ENCODE measurements at places on chromosomes 5 and 9. TPM values are rescaled to one million over a fixed set of nuclear protein-coding genes. Genes with fewer than 3 reads are reported as not detected.

DNA sequence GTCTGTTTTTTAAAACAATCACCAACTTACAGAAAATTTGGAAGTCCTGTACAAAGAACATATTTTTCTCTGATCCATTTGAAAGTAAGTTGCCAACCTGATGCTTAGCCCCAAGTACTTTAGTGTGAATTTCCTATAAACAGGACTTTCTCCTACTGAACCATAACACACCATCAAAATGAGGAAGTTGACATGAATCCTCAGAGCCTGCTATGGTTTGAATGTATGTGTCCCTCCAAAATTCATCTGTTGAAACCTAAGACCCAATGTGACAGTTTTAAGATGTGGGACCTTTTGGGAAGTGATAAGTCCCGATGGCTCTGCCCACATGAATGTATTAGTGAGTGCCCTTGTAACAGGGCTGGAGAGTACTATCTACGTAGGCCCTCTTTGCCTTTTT lies 6.4 kb upstream of the ACOT12 start:
- H3K27me3 ChIP-seq, result peaks cover 17% of the 10 kb centered on the region
- H3K36me3 ChIP-seq, result no peaks in the 10 kb centered on the region
- DNase-seq, result no peak

DNA sequence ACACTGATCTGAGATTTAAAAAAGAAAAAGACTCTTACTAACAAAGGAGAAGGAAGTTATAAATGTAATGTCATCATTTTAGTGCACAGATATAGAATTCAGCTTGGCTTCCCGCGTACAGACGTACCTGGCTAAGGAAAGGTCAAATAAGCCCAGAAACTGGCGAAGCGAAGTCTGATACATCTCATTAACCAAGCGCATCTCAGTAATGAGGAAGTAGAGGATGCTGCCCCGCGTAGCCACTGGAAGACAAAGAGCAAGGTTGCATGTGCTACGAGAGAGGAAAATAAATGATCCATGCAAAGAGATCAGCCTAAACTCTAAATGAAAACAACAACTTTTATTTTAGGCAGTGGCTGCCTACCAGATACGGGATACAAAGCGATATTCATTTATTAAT lies 208.8 kb downstream of the DNAH5 start:
- no peaks in the 10 kb centered on the region for H3K4me1 ChIP-seq
- DNase-seq, result no peak
- no peaks in the 10 kb centered on the region for H3K36me3 ChIP-seq
- no peaks in the 10 kb centered on the region for H3K27me3 ChIP-seq
- no peak overlapping the region for H3K4me3 ChIP-seq

GRCh38 chr9:126822278-126822677 lies 17.4 kb downstream of the ZBTB43 start:
- DNase-seq, result no peak
- no peaks in the 10 kb centered on the region for H3K27me3 ChIP-seq
- no peaks in the 10 kb centered on the region for H3K4me1 ChIP-seq
- H3K27ac ChIP-seq, result no peak overlapping the region

- peak overlapping the region; percentile 78 for H3K27ac ChIP-seq
- no peaks in the 10 kb centered on the region for H3K27me3 ChIP-seq
- H3K36me3 ChIP-seq, result peaks cover 7% of the 10 kb centered on the region
- peak; percentile 72 for DNase-seq
These were observed 63.7 kb upstream of the ANGPTL2 start for GRCh38 chr9:127185931-127186781.

- H3K4me1 ChIP-seq, result peaks cover 21% of the 10 kb centered on the region
- no peaks in the 10 kb centered on the region for H3K27me3 ChIP-seq
- no peak overlapping the region for H3K4me3 ChIP-seq
- H3K27ac ChIP-seq, result peak overlapping the region; percentile 58
- no peaks in the 10 kb centered on the region for H3K36me3 ChIP-seq
These were observed 71.6 kb downstream of the GCNT1 start for GRCh38 chr9:76530458-76531110.

DNA sequence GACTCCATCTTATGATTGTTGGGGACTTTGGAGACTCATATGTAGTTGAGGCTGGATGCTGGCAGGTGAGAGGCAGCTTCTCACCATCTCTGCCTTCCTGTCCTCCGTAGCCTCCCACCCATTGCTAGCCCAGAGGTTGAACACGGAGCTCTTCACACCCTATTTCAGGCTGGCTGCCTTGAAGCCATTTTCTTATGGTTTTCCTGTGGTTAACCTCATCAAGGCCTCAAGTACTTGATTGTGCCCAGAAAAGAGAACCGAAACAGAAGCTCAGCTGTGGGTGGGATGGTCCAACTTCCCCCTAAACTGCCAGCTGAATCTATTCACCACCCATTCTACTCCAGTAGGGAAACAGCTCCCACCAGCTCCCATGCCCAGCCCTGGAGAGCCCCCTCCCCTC lies 102.9 kb downstream of the LIFR start:
- no peak overlapping the region for H3K27ac ChIP-seq
- H3K4me1 ChIP-seq, result no peaks in the 10 kb centered on the region
- H3K36me3 ChIP-seq, result no peaks in the 10 kb centered on the region
- no peaks in the 10 kb centered on the region for H3K27me3 ChIP-seq
- no peak overlapping the region for H3K4me3 ChIP-seq

DNA sequence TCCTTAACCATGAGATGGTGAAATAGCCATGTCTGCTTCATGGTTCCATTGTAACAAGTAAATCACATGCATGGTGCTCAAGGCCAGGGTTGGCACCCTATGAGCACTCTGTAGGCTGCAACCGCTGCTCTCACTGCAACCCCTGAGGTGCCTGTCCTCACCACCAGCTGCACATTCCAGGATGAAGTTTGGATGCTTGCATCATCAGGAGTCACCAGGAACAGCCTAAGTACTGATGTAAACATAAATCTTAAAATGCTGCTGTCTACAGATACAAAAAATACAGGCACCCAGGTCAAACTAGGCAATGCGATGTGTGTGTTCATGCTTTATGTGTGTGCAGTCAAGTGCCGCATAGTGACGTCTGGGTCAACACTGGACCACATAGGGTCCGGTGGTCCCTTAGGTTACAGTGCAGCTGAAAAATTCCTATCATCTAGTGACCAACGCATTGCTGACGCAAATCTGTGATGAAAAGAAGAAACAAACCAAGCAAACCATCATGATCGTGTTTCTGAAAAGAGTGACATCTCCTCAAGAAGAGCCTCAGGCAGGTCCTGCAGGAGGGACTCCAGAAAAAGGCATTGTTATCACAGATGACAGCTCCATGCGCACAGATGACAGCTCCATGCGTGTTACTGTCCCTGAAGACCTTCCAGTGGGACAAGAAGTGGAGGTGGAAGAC lies 234.8 kb downstream of the AUH start:
- no peak overlapping the region for H3K4me3 ChIP-seq
- no peaks in the 10 kb centered on the region for H3K27me3 ChIP-seq
- peaks cover 4% of the 10 kb centered on the region for H3K4me1 ChIP-seq

- no peaks in the 10 kb centered on the region for H3K27me3 ChIP-seq
- DNase-seq, result peak; percentile 61
- H3K27ac ChIP-seq, result no peak overlapping the region
- H3K36me3 ChIP-seq, result no peaks in the 10 kb centered on the region
- peaks cover 14% of the 10 kb centered on the region for H3K4me1 ChIP-seq
These were observed 102.9 kb downstream of the C9orf152 start for GRCh38 chr9:110105107-110105506.

DNA sequence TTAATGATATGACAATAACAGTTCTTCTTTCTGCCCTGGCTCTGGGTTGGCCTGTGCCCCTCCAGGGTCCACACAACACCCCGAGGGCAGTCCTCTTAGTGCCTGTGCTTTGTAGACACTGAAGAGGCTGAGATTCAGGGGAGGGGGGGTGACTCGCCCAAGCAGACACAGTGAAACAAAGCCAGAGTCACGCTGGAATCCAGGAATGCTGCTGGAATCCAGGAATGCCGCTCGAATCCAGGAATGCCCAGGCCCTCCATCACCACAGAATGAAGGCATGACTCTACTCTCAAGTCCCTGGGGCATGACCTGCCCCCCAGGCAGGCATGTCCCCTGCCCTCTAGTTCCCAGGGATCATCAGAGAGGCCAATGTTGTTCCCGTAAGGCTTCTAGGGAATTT lies 73.1 kb downstream of the LRSAM1 start:
- DNase-seq, result no peak
- no peaks in the 10 kb centered on the region for H3K36me3 ChIP-seq
- H3K27ac ChIP-seq, result no peak overlapping the region
- no peaks in the 10 kb centered on the region for H3K27me3 ChIP-seq
- H3K4me3 ChIP-seq, result no peak overlapping the region

GRCh38 chr9:75147638-75148037 lies 59.3 kb downstream of the OSTF1 start:
- peak overlapping the region; percentile 36 for H3K27ac ChIP-seq
- H3K36me3 ChIP-seq, result no peaks in the 10 kb centered on the region
- DNase-seq, result peak; percentile 73
- no peaks in the 10 kb centered on the region for H3K27me3 ChIP-seq
- no peak overlapping the region for H3K4me3 ChIP-seq
- no peaks in the 10 kb centered on the region for H3K4me1 ChIP-seq

DNA sequence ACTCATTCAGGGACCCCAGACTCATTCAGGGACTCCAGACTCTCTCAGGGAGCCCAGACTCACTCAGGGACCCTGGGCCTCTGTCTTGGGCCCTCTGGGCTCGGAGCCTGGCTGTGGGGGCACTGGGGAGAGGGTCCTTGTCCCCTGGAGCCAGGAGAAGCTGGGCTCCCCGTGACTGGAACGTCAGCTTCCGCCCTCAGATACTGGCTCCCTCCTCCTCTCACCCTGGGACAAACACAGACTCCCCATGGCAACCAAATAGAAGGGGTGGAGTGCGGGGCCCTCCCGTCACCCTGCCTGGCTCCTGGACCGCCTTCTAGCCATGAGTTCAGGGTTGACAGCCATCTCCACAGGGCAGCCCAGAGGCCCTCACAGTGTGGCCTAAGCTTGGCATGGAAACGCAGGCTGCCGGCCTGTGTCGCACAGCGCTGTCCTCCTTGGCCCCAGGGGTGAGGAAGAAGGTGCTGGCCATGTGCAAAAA lies 27.6 kb downstream of the ZDHHC11B start:
- H3K36me3 ChIP-seq, result no peaks in the 10 kb centered on the region
- H3K27ac ChIP-seq, result no peak overlapping the region
- no peak overlapping the region for H3K4me3 ChIP-seq
- H3K4me1 ChIP-seq, result peaks cover 34% of the 10 kb centered on the region
- H3K27me3 ChIP-seq, result no peaks in the 10 kb centered on the region

DNA sequence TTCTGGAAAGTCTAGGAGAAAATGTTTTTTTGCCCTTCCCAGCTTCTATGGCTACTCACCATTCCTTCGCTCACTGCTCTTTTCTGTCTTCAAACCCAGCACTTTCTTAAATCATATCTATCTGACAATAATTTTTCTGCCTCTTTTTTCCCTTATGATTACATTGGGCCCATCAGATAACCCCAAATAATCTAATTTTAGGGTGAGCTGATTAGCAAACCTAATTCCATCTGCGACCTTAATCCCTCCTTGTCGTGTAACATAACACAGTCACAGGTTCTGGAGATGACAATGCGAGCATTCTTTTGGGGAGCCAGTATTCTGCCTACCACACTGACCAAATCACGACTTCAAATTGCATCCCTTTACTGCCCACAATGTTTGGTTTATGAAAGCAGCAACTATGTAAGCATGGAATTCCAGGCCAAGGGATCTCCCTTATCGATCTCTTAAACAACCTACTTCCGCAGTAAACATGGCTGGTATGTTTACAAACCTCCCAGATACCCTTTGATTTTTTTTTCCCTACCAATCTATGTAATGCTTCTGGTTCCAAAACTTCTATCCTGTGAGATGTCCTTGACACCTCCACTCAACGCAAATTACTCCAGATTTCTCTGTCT lies 2122.2 kb downstream of the MAT2B start:
- no peaks in the 10 kb centered on the region for H3K36me3 ChIP-seq
- H3K4me3 ChIP-seq, result no peak overlapping the region
- H3K27me3 ChIP-seq, result no peaks in the 10 kb centered on the region
- no peaks in the 10 kb centered on the region for H3K4me1 ChIP-seq

- H3K36me3 ChIP-seq, result no peaks in the 10 kb centered on the region
- no peak for DNase-seq
- peaks cover 10% of the 10 kb centered on the region for H3K4me1 ChIP-seq
- no peak overlapping the region for H3K4me3 ChIP-seq
- no peak overlapping the region for H3K27ac ChIP-seq
These were observed 6.1 kb downstream of the TCF7 start for GRCh38 chr5:134120386-134121138.

GRCh38 chr9:126626127-126626925 lies 12.6 kb downstream of the LMX1B start:
- H3K36me3 ChIP-seq, result no peaks in the 10 kb centered on the region
- peaks cover 89% of the 10 kb centered on the region for H3K27me3 ChIP-seq
- H3K4me1 ChIP-seq, result peaks cover 10% of the 10 kb centered on the region

DNA sequence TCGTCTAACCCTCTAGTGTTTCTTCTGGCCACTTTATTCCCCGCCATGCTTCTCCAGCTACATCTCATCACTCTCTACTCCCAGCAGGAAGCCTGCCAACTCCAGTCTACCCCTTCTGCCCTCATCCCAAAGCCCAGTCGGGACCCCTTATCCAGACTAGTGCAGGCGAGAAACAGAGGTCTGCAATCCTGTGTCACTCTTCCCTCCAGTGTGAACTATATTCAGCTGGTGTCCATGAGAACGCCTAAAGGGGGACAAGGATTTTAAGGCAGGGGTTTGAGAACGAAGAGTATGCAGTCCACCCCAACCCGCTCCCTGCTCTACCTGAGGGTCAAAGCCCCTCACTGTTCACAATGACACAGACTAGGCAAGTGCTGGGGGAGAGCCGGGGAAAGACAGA lies 41.7 kb upstream of the GABRP start:
- peaks cover 33% of the 10 kb centered on the region for H3K27me3 ChIP-seq
- peaks cover 21% of the 10 kb centered on the region for H3K4me1 ChIP-seq
- no peak overlapping the region for H3K4me3 ChIP-seq

DNA sequence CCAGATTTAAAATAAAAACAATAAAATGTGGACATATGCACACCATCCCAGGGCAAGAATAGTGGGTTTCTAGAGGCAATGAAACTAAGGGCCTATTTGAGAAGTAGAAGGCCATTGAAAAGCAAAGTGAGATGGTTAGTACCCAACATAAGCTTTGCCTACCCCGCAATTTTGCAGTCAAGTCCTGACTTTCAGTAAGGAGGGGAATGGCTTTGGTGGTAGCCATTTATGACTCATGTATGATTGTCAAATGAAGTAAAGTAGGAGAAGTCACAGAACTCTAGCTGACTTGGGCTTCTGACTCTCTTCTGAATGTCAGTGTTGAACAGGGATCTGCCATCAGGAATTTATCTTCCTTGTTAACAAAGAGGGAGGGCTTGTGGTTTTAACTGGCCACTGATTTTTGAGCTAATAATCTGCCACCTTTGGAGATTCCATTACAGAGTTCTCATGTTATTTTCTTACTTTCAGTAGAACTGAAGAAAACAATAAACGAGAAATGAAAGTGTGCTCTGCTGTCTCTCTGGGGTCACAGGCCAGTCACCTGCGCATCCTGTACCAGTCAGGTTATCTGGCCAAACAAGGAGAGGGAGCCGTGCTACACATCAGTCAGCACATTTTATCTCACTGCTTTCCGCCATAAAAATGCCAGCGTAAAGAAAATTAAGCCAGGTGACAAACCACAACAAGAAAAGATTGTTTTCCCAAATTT lies 14.3 kb upstream of the SNCAIP start:
- no peaks in the 10 kb centered on the region for H3K27me3 ChIP-seq
- no peaks in the 10 kb centered on the region for H3K4me1 ChIP-seq
- H3K4me3 ChIP-seq, result no peak overlapping the region

GRCh38 chr5:159405611-159406031 lies 75.3 kb upstream of the IL12B start:
- no peak overlapping the region for H3K27ac ChIP-seq
- no peaks in the 10 kb centered on the region for H3K36me3 ChIP-seq
- no peak overlapping the region for H3K4me3 ChIP-seq
- no peaks in the 10 kb centered on the region for H3K4me1 ChIP-seq
- H3K27me3 ChIP-seq, result no peaks in the 10 kb centered on the region

Gene PCDHA13
- polyA plus RNA-seq, result 0.09 TPM

Gene C9orf50
- polyA plus RNA-seq, result 0.49 TPM

Gene PGM5
- 51.9 TPM for polyA plus RNA-seq

Gene CORO2A
- 8.7 TPM for polyA plus RNA-seq

Gene ENTREP1
- polyA plus RNA-seq, result 42.4 TPM

Gene COL15A1
- polyA plus RNA-seq, result 3.7 TPM

Data from left lung (tissue), 14 donors.